Left renal pelvis (tissue), 4 donors: ENCODE measurements at places on chromosomes 5 and 9. TPM values are rescaled to one million over a fixed set of nuclear protein-coding genes. Genes with fewer than 3 reads are reported as not detected.

LMNB1 gene
- 138 TPM for polyA plus RNA-seq

SLC28A3 gene
- polyA plus RNA-seq = 0.07 TPM

FIBCD1 gene
- polyA plus RNA-seq = 0.19 TPM

PFN3 gene
- not detected for polyA plus RNA-seq

RIOK2 gene
- 50.5 TPM for polyA plus RNA-seq

OLFML2A gene
- 23.1 TPM for polyA plus RNA-seq

STKLD1 gene
- polyA plus RNA-seq = 4.9 TPM

GPR21 gene
- 0.32 TPM for polyA plus RNA-seq

C9orf43 gene
- 0.91 TPM for polyA plus RNA-seq

PURA gene
- 11.2 TPM for polyA plus RNA-seq

SEMA5A gene
- 34.5 TPM for polyA plus RNA-seq

KIAA0825 gene
- 4.1 TPM for polyA plus RNA-seq

PPP3R2 gene
- 0.04 TPM for polyA plus RNA-seq

IL13 gene
- polyA plus RNA-seq = not detected

DDX4 gene
- not detected for polyA plus RNA-seq

LOX gene
- 46.8 TPM for polyA plus RNA-seq

PCDHGC5 gene
- polyA plus RNA-seq = 0.41 TPM

SPATA31A3 gene
- not detected for polyA plus RNA-seq

KIF20A gene
- 41.7 TPM for polyA plus RNA-seq

HRH2 gene
- polyA plus RNA-seq = 3.6 TPM

CEP120 gene
- 28.2 TPM for polyA plus RNA-seq

PNPLA7 gene
- 3.8 TPM for polyA plus RNA-seq

HAVCR1 gene
- polyA plus RNA-seq = 2.9 TPM

TAF1L gene
- 0.08 TPM for polyA plus RNA-seq

SH3GL2 gene
- 4.5 TPM for polyA plus RNA-seq

SLCO4C1 gene
- 24.0 TPM for polyA plus RNA-seq

TPPP gene
- 0.93 TPM for polyA plus RNA-seq

NINJ1 gene
- 37.3 TPM for polyA plus RNA-seq

LCN10 gene
- polyA plus RNA-seq = 2.1 TPM

NLN gene
- 20.0 TPM for polyA plus RNA-seq

FOXD1 gene
- polyA plus RNA-seq = 10.3 TPM

OTP gene
- polyA plus RNA-seq = not detected

CCDC183 gene
- 4.8 TPM for polyA plus RNA-seq

FAM221B gene
- 0.33 TPM for polyA plus RNA-seq

ZDHHC21 gene
- polyA plus RNA-seq = 18.5 TPM

TMEM232 gene
- polyA plus RNA-seq = 2.8 TPM

GEMIN5 gene
- polyA plus RNA-seq = 21.2 TPM

SPINK13 gene
- polyA plus RNA-seq = 0.40 TPM

GLIPR2 gene
- polyA plus RNA-seq = 43.5 TPM

ELOVL7 gene
- polyA plus RNA-seq = 17.0 TPM

ARID3C gene
- 0.17 TPM for polyA plus RNA-seq

RNF145 gene
- 80.0 TPM for polyA plus RNA-seq
